ENCODE measurements at places on chromosomes 3 and 15. TPM values are rescaled to one million over a fixed set of nuclear protein-coding genes. Genes with fewer than 3 reads are reported as not detected.

SLC35G2 gene
- total RNA-seq, result 5.9 TPM

ARPP19 gene
- total RNA-seq, result 73.8 TPM

KBTBD8 gene
- 0.74 TPM for total RNA-seq

CHRD gene
- total RNA-seq, result 0.30 TPM

A4GNT gene
- not detected for total RNA-seq

LMAN1L gene
- not detected for total RNA-seq

ZBBX gene
- not detected for total RNA-seq

Measured in bronchus fibroblast of lung (primary cell).